ENCODE measurements at places on chromosomes 6 and 20. TPM values are rescaled to one million over a fixed set of nuclear protein-coding genes. Genes with fewer than 3 reads are reported as not detected.
A peak's percentile ranks its signal among the peaks of the same experiment; 100 is the strongest.

DNA sequence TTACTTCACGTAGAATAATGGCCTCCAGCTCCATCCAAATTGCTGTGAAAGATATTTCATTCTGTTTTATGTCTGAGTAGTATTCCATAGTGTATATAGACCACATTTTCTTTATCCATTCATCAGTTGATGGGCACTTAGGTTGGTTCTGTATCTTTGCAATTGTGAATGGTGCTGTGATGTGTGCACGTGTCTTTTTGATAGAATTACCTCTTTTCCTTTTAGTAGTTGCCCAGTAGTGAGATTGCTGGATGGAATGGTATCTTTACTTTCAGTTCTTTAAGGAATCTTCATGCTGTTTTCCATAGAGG is 91.8 kb downstream of the CARMIL1 start:
- H3K36me3 ChIP-seq = no peaks in the 10 kb centered on the region
- no peak overlapping the region for H3K27ac ChIP-seq
- DNase-seq = no peak
- no peak overlapping the region for H3K4me3 ChIP-seq
- 0 out of 2 replicates have a peak, but pooled peaks cover 4% of the 10 kb centered on the region for H3K4me1 ChIP-seq
- H3K27me3 ChIP-seq = no peaks in the 10 kb centered on the region

GRCh38 chr6:71502956-71503355 is 214.3 kb downstream of the OGFRL1 start:
- peaks cover 9% of the 10 kb centered on the region for H3K4me1 ChIP-seq
- no peaks in the 10 kb centered on the region for H3K36me3 ChIP-seq
- H3K27ac ChIP-seq = no peak overlapping the region
- DNase-seq = no peak
- H3K27me3 ChIP-seq = no peaks in the 10 kb centered on the region

DNA sequence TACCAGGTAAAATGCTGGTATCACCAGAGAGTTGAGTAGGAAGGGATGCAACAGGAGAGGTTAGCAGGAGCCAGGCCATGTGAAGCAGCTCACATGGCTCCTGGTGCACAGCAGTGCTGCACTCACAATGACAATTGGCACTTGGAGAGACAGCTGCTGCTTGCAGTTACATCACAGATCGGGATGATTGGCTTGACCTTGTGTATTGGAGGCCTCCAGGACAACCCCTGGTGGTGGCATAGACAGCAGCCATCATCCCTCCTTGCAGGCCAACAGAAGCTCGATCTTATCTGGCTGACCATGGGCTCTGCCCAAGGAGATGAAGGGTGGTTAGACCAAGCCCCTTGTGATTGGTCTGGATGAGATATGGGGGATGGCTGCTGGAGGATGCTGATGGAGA is 73.0 kb downstream of the EYA2 start:
- 0 out of 2 replicates have a peak, but pooled peaks cover 2% of the 10 kb centered on the region for H3K27me3 ChIP-seq
- H3K27ac ChIP-seq = no peak overlapping the region
- no peaks in the 10 kb centered on the region for H3K4me1 ChIP-seq
- H3K36me3 ChIP-seq = no peaks in the 10 kb centered on the region
- no peak overlapping the region for H3K4me3 ChIP-seq
- no peak for DNase-seq

GRCh38 chr6:108068618-108069017 is 5.9 kb downstream of the OSTM1 start:
- H3K27ac ChIP-seq = no peak overlapping the region
- no peak for DNase-seq
- peaks cover 23% of the 10 kb centered on the region for H3K36me3 ChIP-seq
- H3K27me3 ChIP-seq = no peaks in the 10 kb centered on the region
- H3K4me3 ChIP-seq = no peak overlapping the region

DNA sequence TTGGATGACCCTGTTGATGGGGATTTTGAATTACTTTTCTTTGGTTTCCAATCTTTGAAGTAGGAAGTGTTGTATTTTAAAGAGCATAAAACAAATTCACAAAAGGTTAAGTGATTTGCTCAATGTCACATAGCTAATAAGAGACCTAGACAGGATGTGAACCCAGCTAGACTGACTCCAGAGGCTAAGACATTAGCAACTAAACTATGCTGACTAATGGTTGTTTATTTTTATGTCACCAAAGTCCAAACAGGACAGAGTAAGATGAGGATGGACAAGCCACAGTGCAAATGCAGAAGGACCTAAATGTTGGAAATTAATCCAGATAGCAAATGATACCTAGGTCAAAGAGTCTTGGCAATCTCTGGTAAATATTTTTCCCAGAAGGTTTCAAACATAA is 38.0 kb downstream of the OGFRL1 start:
- no peak overlapping the region for H3K27ac ChIP-seq
- H3K4me1 ChIP-seq = peaks cover 5% of the 10 kb centered on the region
- H3K36me3 ChIP-seq = no peaks in the 10 kb centered on the region
- no peaks in the 10 kb centered on the region for H3K27me3 ChIP-seq
- H3K4me3 ChIP-seq = no peak overlapping the region
- no peak for DNase-seq

- H3K27ac ChIP-seq = no peak overlapping the region
- no peaks in the 10 kb centered on the region for H3K27me3 ChIP-seq
- no peak for DNase-seq
- no peaks in the 10 kb centered on the region for H3K4me1 ChIP-seq
- H3K4me3 ChIP-seq = no peak overlapping the region
Measured at GRCh38 chr6:150426198-150426597, 57.4 kb downstream of the IYD start.

- 0 out of 2 replicates have a peak, but pooled peaks cover 2% of the 10 kb centered on the region for H3K27me3 ChIP-seq
- H3K36me3 ChIP-seq = no peaks in the 10 kb centered on the region
- DNase-seq = no peak
Measured at GRCh38 chr20:5675103-5676091, 74.8 kb upstream of the SHLD1 start.

- H3K36me3 ChIP-seq = no peaks in the 10 kb centered on the region
- H3K27ac ChIP-seq = no peak overlapping the region
- no peaks in the 10 kb centered on the region for H3K27me3 ChIP-seq
Measured at GRCh38 chr6:13413900-13414555, 73.4 kb downstream of the GFOD1 start.

DNA sequence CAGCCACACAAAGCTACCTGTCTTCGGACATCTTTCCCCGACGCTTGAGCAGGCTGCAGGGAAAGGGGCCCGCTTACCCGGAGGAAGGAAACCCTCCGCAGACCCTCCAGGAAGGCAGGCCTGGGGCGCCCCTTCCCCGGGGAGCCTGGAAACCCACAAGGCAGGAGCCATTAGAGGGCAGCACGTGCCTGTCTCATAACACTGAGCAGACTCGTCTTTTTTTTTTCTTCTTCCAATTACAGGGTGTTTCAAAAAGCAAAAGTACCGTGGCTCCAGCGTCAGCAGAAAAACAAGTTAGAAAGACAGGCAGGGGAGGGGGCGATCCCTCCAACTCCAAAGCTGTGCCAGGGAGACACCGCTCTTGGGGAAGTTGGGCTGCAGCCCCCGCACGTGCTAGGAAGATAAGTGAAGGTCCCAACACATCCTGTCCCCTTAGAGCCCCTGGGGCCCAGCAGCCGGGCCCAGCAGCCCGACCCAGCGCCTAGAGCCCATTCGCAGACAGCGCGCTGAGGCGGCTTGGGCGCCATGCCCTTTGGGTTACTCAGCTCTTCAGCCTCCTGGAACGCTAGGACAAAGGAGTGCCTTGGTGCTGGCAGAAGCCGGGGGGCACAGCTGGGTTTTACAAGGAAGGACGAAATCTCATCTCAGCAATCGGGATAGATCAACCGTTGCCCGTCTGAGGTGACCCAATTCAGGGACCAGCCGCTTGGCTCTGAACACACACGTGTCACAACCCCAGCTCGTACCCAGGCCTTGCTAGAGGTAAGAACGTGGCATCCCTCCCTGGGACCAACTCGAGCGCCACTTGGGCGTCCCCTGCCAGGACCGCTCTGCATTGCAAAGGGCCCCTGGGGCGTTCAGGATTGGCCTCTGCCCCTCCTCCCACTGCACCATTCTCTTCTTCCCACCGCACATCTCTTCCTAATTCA is 136.3 kb downstream of the LY86 start:
- H3K36me3 ChIP-seq = no peaks in the 10 kb centered on the region
- H3K4me3 ChIP-seq = no peak overlapping the region
- H3K27ac ChIP-seq = no peak overlapping the region
- H3K27me3 ChIP-seq = no peaks in the 10 kb centered on the region
- DNase-seq = peak; percentile 43

DNA sequence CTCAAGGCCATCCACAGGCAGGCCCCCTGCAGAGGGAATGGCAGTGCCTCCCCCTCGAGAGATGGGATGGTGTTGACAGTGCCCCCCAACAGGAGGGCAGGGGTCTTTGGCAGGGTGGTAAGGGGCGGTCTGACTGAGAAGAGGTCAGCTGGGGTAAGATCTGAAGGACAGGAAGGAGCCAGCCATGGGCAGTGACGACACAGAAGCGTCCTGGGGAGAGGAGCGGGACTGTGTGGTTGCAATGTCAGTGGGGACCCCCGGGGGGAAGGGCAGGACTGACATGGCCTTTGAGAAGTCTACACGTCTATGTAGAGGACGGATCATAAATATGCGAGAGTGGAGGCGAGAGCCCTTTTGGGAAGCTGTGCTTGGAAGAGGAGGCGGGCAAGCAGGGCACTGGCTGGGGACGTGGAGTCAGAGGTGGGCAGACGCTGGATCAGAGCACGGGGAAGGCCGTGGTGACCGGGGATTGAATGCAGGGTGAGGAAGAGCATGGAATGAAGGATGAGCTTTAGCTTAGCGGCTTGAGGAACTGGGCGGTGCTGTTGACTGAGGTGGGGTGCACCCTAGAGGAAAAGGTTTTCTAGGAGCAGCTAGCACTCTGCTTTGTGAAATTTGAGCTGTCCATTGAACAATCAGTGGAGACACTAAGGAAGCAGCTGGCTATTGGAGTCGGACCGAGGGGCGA is 82.5 kb upstream of the AGPAT4 start:
- no peaks in the 10 kb centered on the region for H3K36me3 ChIP-seq
- H3K4me3 ChIP-seq = no peak overlapping the region
- no peak for DNase-seq
- no peaks in the 10 kb centered on the region for H3K4me1 ChIP-seq
- no peak overlapping the region for H3K27ac ChIP-seq

- no peaks in the 10 kb centered on the region for H3K4me1 ChIP-seq
- no peak overlapping the region for H3K4me3 ChIP-seq
- no peak overlapping the region for H3K27ac ChIP-seq
- H3K27me3 ChIP-seq = peaks cover 9% of the 10 kb centered on the region
- no peaks in the 10 kb centered on the region for H3K36me3 ChIP-seq
Measured at GRCh38 chr20:20083807-20084206, 31.5 kb downstream of the CFAP61 start.

DNA sequence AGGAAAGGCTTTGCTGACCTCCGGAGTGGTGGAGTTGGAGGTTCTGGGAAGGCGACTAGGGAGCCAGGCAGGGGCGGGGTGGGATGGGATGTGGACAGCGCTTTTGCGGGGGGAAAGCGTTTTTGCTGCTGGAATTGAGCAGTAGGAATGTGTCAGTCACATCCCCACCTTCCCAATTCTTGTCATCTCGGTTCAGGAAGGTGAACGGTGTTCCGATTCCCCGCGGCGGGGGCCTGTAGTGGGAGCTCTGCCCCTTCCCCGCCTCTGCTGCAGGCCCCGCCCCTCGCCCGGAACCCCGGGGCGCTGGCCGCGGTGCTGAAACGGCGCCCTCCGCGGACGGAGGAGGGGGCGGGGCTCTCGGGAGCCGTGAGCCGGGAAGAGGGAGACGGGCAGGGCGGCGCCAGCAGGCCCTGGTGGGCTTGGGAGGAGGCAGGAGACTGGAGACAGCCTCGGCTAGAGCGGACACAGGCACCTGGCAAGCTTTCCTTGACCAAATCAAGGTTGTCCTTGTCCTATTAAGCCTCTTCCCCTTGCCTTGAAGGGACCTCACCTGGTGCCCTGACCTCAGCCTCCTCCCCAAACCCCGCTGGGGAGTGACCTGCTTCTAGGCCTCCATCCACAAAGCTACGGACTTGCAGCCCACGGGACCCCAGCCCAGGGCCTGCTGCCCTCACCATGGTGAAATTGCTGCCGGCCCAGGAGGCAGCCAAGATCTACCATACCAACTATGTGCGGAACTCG is at the start of gene LHFPL5:
LHFPL5 (plus strand) TSS at position 357 of the 741 bp plus-strand sequence; CDS start at position 676, 319 bp downstream.
- no peak for DNase-seq
- H3K36me3 ChIP-seq = no peaks in the 10 kb centered on the region
- H3K27ac ChIP-seq = no peak within 1 kb of the TSS
- H3K4me1 ChIP-seq = peaks cover 5% of the 10 kb centered on the region
- H3K4me3 ChIP-seq = no peak within 1 kb of the TSS

DNA sequence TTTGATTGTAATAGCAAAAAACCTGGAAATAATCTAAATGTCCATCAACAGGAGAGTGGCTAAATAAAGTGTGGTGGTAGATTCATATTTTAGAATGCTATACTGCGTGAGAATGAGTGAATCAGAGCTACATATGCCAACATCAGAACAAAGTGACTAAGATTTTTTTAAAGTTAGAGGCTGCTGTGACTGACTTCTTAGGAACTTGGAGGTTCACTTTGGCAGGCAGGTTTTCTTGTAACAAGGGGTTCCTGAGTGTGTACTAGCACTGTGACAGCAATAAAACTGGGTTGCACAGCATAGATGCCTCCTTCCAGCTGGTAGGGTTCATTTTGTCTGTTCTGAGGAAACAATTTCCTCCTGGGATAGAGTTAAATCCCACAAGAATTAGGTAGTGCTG is 75.3 kb upstream of the ENPP5 start:
- H3K36me3 ChIP-seq = no peaks in the 10 kb centered on the region
- no peak for DNase-seq
- no peak overlapping the region for H3K4me3 ChIP-seq

GRCh38 chr6:141598487-141598886 is 534.2 kb upstream of the GJE1 start:
- no peak overlapping the region for H3K4me3 ChIP-seq
- no peak for DNase-seq
- no peaks in the 10 kb centered on the region for H3K36me3 ChIP-seq
- no peaks in the 10 kb centered on the region for H3K27me3 ChIP-seq

- DNase-seq = no peak
- H3K36me3 ChIP-seq = no peaks in the 10 kb centered on the region
- no peaks in the 10 kb centered on the region for H3K27me3 ChIP-seq
- H3K4me3 ChIP-seq = no peak overlapping the region
Measured at GRCh38 chr6:84362193-84362821, 134.9 kb upstream of the CEP162 start.

Gene ISM1
- total RNA-seq = not detected

Gene ABHD16B
- not detected for total RNA-seq

Gene DEFB121
- total RNA-seq = not detected

Gene POLR3F
- total RNA-seq = 24.7 TPM

Gene HLA-G
- total RNA-seq = not detected

Gene SPATS1
- not detected for total RNA-seq

Gene RIPOR3
- total RNA-seq = 1.3 TPM

Gene SLC52A3
- not detected for total RNA-seq

Gene ERVFRD-1
- total RNA-seq = not detected

Gene FKBP1C
- total RNA-seq = 0.09 TPM

Gene HLA-DMA
- total RNA-seq = 0.24 TPM

Gene BPI
- total RNA-seq = 0.11 TPM

Gene TTK
- total RNA-seq = 112 TPM

Gene TLDC2
- total RNA-seq = not detected

Gene DAAM2
- 0.29 TPM for total RNA-seq
